ENCODE measurements at places on chromosomes 7 and 10.

GRCh38 chr7:71896535-71896934, 515.6 kb downstream of the CALN1 start:
- DNase-seq = no peak

DNA sequence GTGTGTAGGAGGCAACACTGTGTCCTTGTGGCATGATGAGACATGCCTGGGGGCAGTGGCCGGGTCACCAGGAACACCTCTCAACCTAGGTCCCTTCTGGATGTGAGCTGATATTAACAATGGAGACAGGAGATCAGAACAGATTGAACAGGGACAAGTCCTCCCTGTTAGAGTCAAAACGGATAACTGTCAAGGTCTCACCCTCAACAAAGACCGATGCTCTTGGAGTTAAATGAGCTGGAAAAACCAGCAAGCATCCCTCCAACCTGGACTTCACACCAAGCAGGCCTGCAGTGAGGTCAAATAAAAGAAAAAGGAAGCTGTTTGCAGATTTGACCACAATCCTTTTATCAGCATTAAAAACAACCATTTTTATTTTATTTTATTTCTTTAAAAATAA, 49.0 kb downstream of the SLIT1 start:
- DNase-seq = no peak

- DNase-seq = no peak
Observed at GRCh38 chr10:72012796-72013195, 48.6 kb downstream of the CHST3 start.

- no peak for DNase-seq
Observed at GRCh38 chr10:124627866-124628675, 116.1 kb downstream of the FAM53B start.

- no peak for DNase-seq
Observed at GRCh38 chr10:66627156-66627555, 298.7 kb upstream of the LRRTM3 start.

DNA sequence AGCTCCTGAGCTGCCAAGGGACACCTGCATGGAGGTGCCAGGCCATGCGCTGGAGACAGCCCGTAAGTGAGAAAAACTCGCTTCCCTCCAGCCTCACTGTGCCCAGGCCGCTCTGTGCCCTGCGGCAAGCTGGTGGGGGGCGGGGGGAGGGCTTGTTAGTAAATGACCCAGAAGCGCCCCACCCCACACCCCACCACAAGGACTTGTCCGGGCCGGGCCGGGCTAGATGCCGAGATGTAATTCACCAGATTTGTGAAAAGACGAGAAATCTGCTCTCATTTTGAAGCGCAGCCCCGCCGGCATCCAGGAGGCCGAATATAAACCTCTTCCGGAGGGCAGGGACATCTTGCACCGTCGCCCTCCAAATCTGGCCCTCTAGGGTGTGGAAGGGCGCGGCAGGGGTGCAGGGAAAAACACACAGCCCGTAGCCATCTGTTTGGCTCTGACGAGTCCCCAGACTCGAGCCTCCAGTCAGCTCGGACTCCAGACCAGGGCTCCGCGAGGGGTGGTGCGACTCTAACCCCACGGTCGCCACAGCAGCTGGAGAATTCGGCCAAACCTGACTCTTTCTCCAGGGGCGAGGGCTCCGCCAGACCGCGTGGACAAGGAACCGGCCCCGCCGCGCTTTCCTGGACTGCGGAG, 14.8 kb downstream of the TLX1 start:
- no peak for DNase-seq

- DNase-seq = no peak
Observed at GRCh38 chr10:31623466-31623865, 304.4 kb downstream of the ZEB1 start.

- no peak for DNase-seq
Observed at GRCh38 chr7:155513543-155514285, 32.6 kb downstream of the CNPY1 start.

- DNase-seq = no peak
Observed at GRCh38 chr10:89241486-89242344, 9.9 kb downstream of the LIPA start.

DNA sequence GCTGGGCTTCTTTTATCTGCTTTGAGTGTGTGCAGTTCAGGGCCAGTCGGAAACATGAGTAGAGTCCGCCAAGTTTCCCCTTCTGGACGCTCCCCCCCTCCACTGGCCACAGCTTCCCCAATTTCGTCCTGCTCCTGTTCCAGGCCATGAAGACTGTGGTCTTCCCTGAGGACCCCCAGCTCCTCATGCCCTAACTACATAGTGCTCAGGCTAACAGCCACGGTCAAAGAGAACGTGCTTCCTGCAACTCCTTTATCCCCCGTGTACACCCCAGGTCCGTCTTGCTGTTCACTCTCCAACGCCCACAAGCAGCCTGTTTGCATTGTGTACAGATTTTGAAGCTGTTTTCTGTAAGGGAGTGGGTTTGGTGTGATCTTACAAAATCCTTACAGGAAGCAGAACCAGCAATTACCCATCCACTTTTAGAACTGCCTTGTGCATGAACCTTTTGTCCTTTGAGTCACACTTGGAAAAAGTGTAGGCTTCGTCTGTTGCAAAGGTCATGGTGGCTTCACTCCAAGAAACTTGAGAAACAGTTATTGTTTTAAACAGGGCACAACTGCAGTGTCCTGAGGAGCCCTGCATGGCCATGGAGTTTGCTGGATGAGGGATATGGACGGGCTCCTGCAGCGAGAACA, 77.0 kb upstream of the FAM20C start:
- no peak for DNase-seq

- no peak for DNase-seq
Observed at GRCh38 chr7:75686551-75686950, 52.2 kb downstream of the HIP1 start.

DNA sequence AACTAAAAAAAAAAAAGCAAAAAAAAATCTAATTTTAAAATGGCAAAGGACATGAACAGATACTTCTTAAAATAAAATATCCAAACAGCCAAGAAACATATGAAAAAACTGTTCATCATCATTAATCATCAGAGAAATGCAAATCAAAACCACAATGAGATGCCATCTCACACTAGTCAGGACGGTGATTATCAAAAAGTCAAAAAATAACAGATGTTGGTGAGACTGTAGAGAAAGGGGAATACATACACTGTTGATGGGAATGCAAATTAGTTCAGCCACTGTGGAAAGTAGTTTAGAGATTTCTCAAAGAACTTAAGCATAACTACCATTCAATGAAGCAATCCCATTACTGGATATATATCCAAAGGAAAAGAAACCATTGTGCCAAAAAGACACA, 30.2 kb downstream of the COBL start:
- DNase-seq = no peak

GRCh38 chr10:132910901-132911785, 31.2 kb downstream of the CFAP46 start:
- no peak for DNase-seq

DNA sequence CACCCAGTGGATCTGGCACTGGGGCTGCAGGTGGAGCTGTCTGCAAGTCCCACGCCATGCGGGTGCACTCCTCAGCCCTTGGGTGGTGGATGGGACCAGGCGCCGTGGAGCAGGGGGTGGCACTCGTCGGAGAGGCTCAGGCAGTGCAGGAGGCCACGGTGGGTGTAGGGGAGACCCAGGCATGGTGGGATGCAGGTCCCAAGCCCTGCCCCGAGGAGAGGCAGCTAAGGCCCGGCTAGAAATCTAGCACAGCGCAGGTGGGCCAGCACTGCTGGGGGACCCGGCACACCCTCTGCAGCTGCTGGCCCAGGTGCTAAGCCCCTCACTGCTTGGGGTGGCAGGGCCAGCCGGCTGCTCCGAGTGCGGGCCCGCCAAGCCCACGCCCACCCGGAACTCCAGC, 25.7 kb downstream of the HTR7 start:
- no peak for DNase-seq

DNA sequence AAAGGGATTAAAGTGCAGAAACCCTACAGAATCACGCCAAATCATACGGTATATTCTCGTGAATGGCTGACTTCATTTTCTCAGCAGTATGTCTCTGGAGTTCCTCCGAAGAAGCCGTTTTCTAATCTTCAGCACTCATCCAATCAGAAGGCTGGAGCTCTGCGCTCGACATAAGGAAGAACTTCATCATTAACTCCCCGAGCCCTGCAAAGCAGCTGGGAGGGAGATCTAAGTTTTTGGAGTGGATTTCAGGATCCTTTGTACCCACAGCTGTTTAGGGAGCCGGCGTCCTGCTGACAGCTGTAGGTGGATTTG, 40.7 kb upstream of the SDK1 start:
- no peak for DNase-seq

DNA sequence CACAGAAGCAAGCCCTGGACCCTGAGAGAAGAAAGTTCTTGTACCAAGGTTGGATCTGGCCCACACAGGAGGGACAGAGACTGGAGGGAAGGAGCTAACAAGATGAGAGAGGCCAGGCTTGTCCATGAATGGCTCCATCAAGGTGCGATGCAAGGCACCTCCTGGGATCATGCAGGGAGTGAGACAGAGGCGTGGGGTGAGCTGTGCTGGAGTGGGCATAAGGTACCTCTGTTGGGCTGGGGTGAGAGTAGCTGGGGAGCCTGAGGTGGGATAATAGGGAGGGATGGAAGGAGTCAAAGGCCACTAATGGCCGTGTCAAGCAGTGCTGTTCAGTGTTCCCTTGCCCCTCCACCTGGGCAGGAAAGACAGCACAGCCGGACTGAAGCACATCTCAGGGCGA, 9.9 kb downstream of the TMEM72 start:
- no peak for DNase-seq

DNA sequence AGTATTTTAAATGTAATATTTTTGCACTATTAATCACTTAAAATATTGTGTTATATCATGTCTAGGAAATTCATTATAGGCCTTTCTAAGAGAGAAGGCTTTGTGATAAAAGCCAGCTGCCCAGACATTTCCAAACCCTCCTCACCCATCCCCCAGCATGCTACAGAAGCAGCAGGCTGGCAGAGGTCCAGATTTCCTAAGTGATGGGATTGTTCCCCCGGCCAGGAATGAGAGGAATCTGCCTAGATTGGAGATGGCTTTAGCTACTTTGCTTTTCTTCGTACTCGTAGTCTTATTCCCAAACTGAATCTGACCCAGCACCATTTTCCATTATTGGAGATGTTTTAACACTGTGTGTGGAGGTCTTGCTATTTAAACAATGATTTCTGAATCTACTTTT, 29.4 kb downstream of the CDK14 start:
- no peak for DNase-seq

- no peak for DNase-seq
Observed at GRCh38 chr10:12634621-12634931, 285.2 kb downstream of the CAMK1D start.

GRCh38 chr7:140876519-140877248, 48.0 kb downstream of the BRAF start:
- no peak for DNase-seq

DNA sequence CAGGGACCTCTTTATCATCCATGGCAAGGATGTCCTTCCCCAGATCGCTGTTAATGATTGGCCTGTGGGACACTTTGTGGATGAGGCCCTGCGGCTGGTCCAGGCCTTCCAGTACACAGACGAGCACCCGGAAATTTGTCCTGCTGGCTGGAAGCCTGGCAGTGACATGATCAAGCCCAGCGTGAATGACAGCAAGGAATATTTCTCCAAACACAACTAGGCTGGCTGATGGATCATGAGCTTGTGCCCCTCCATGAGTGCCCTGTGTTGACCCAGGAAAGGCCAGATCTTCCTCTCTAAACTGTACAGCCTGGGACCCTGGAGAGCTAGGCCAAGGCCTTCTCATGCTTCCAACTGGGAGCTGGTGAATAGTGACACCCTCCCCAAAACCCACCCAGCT, 124.1 kb downstream of the CUL2 start:
- no peak for DNase-seq

- no peak for DNase-seq
Observed at GRCh38 chr10:77673101-77673500, 35.5 kb upstream of the KCNMA1 start.

GRCh38 chr10:34135515-34135914, 679.6 kb downstream of the PARD3 start:
- no peak for DNase-seq

GRCh38 chr7:507623-508300, 11.9 kb downstream of the PDGFA start:
- no peak for DNase-seq

- DNase-seq = no peak
Observed at GRCh38 chr7:37901236-37901827, 15.3 kb downstream of the SFRP4 start.

- DNase-seq = no peak
Observed at GRCh38 chr7:20539201-20539600, 76.3 kb upstream of the ABCB5 start.

DNA sequence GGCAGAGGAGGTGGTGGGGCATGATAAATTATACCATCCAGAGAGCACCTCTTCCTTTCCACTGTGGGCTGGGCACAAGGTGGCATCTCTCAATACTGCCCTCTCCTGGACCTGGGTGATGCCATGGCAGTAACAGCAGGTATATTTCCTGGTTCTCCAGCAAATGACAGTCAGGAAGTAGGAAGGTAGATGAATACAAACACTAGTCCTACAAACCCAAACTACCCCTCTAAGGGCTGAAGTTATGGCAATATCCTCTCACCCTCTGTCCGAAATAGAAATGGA, 1004.9 kb downstream of the KCNMA1 start:
- DNase-seq = no peak

GRCh38 chr10:132397036-132397541, at the start of gene PWWP2B:
TSS of gene PWWP2B (plus strand) at chr10:132397200. CDS start at chr10:132397227, 27 bp downstream.
- no peak for DNase-seq

DNA sequence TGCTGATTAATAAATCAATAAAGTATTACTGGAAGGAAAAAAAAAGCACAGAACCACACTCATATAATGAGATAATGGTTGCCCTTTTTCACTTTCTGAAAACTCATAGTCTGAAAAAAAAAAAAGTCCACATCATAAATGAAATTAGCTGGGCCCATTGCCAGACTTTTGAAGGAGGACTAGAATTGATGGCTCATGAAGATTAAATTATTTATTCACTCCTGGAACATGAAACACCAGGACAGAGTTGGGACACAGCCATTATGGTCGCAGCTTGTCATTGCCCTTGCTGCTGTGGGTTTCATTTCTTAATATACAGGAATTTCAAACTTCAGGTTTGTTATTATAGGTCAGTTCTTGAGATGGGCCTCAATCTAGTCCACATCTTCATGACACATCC, 91.9 kb downstream of the CNTNAP2 start:
- no peak for DNase-seq

- no peak for DNase-seq
Observed at GRCh38 chr7:116171094-116171493, 39.2 kb upstream of the TES start.

DNA sequence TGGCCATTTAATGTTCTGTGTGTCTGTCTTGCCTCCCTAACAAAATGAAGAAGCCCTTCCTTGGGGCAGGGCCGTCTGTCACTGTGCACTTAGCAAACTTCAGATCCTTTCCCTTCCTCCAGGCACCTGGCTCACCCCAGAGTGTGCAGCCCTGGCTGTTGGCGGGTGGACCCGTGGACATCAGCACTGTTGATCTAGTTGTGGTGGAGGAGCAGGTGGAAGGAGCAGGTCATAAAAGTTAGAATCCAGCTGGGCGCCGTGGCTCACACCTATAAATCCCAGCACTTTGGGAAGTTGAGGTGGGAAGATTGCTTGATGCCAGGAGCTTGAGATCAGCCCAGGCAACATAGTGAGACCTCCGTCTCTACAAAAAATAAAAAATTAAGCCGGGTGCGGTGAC, 12.7 kb downstream of the RAB19 start:
- DNase-seq = no peak

Measured in stimulated activated CD8-positive, alpha-beta memory T cell treated with anti-CD3 and anti-CD28 coated beads, Interleukin-4, amount 100 ng/mL, for 1 hour (primary cell).